Stimulated activated CD8-positive, alpha-beta memory T cell treated with anti-CD3 and anti-CD28 coated beads, Interleukin-7, amount 100 ng/mL, for 4 hours (primary cell): ENCODE measurements at places on chromosomes 12 and 14.
A peak's percentile ranks its signal among the peaks of the same experiment; 100 is the strongest.

GRCh38 chr12:52032446-52032803 lies 18.8 kb upstream of the NR4A1 start:
- no peak for DNase-seq

GRCh38 chr12:820336-820735 lies 68.0 kb downstream of the WNK1 start:
- no peak for DNase-seq

GRCh38 chr14:91286530-91286937 lies 42.0 kb upstream of the GPR68 start:
- DNase-seq, result peak; percentile 70

DNA sequence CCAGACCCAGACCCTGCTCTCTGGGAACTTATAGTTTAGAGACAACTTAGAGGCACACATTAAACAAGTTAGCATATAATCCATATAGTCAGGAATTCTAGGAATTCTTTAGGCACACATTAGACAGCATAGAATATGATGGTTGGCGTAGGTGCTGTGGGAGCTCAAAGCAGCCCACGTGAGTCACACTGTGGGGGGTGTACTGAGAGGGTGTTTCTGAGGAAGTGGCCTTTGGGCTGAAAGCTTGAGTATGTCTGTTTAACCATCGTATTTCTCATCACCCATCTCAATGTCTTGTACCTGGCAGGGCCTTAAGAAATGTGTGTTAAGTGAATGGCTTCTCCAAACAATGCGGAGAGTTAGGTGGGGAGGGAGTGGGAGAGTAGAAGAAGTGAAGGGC lies 67.2 kb downstream of the TMEM30B start:
- DNase-seq, result no peak

- DNase-seq, result peak; percentile 0
Measured at GRCh38 chr14:76647697-76648298, 113.5 kb upstream of the VASH1 start.

GRCh38 chr14:52220924-52221811 lies 46.3 kb upstream of the PTGDR start:
- DNase-seq, result no peak

DNA sequence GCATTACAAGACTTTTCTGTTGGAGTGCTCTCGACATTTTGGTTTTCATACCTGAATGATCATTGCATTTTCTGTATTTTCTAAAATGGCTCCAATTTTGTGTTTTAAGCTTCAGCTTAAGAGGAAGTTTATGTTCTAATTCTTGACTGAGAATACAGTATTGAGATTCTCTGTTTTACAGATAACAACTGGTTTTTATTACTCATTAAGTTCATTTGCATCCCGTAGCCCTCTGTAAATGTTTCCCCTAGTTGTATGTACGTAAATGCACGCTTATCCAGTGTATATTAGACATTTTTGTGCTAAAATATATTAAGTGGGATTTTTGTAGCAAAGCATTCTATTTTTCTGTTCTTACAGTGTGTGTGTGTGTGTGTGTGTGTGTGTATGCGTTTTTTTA lies 33.1 kb downstream of the CPSF6 start:
- no peak for DNase-seq

DNA sequence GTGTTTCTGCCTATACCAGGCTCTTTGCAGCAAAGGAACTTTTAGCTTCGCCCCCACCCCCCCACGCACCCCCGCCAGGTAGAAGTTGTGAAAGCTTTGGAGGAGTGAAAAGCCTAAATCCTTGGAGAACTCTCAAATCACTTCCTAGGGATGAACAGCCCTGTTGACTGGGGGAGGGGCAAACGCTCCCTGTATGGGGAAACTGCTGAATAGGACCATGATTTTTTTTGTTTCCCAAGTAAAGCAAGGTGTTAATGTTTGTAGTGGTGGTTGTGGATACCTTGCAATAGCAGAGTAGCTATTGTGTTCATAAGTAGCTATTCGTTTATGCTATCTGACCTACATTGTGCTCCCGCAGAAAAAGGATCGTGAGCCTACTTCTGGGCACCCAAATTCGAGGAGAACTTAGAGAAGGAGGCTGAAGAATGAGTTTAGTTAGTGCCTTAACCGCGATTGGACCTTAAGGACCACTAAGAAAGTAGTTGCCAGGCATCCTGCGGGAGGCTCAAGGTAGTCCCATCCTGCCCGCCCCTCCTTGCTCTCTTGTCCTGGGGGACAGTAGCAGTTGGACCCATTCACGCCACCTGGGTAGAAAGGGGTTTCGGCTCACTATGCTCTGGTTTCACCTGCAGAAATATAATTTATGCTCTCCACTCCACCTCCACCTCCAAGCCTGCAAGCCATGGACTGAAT lies 901 bp upstream of the NFKBIA start:
- no peak for DNase-seq

DNA sequence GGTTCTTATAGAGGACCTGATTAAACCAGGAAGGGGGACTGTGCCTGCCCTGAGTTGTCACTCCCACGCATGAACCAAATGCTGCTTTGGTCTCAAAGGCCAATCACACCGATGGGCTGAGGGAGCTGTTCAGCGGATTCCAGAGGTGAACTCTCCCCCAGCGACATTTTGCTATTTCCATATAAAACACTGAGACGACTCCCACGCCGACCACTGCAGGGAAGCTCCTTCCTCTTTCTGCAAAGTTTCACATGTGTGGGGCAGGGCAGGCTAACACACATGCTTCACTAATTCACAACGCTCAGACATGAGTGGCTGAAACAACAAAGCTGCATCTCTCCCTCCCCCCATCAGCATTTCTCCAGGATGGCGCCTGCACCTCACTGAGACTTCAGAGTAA lies 37.8 kb upstream of the TMEM132D start:
- DNase-seq, result no peak

DNA sequence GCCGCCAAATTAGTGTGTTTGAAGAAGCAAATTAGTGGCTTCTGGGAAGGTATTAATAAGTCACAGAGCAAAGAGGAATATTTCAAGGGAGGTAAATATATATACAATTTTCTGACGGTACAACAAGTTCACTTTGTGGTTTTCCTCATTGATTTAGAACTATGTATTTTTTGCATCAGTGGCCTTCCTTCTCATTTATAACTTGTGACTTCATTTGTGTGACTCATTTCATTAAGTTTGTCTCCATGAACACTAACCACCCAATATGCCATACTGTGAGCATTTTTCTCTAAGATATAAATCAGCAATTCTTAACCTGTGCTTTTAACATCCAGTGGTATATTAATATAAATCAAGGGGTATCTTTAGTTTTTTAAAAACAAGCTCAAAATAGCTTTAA lies 29.3 kb upstream of the ARHGAP5 start:
- no peak for DNase-seq

DNA sequence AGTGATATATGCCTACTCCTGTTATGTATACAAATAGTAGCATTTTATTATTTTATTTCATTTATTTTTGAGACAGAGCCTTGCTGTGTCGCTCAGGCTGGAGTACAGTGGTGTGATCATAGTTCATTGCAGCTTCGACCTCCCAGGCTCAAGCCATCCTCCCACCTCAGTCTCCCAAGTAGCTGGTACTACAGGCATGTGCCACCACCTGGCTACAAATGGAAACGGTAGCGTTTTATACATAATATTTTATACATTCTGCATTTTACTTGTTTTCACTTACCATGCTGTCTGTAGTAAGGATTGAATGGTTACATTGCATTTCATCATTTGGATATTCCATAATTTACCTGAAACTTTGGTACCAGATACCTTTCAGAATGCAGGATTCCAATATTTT lies 14.1 kb downstream of the C1R start:
- no peak for DNase-seq

DNA sequence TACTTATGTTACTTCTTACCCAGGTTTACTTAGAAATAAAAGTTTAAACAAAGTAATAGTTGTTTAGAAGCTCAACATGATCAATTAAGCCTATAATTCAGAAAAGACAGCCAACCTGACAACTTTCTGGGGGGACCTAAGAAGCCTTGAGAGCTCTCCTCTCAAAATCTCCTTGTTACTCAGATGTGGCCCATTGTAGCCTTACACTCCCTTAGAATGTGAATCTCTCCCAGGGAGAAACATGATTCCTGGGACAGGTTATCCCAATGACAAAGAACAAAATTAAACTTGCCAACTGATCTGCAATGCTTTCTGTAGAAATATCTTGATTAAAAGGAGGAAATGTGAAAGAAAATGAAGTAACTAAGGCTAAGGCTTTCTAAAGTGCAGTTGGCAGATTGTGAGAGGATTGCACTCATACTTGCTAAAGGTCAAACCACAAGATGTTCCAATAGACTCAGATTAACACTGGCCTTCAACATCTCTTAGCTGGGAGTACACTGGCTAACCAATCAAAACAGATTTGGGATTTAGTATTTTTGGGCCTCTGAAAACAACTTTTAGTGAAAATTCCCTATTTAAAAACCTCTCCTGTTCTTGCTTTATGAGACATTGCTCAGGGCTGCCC lies 72.3 kb upstream of the TMX1 start:
- no peak for DNase-seq

DNA sequence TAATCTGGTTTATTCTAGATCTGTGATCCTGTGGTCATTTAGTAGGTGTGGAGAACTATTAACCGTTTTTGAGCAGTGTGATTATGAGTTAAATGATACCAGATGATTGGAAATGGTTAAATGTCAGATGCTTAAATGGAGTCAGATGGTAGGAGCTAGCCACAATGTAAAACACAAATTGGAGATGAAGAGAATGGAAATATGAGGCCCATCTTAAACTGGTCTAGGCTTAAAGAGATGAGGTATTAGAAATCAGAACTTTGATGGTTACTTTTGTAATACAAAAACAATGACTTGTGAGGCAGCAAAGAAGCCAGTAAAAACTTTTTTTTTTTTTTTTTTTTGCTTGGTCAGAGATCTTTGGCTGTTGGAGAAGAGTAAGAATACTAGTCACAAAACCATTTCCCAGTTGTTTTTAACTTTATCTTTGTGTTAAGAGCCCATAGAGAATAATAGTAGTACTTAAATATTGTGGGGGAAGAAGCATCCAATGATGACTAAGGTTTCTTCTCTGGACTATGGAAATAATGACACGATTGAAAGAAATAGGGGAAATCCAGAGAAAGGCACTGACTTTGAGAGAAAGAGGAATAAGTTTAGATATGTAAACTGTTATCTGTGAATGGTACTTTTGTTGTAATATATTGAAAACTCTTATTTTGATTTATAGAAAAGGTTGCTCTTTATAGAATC lies 95.9 kb downstream of the WNK1 start:
- DNase-seq, result no peak

DNA sequence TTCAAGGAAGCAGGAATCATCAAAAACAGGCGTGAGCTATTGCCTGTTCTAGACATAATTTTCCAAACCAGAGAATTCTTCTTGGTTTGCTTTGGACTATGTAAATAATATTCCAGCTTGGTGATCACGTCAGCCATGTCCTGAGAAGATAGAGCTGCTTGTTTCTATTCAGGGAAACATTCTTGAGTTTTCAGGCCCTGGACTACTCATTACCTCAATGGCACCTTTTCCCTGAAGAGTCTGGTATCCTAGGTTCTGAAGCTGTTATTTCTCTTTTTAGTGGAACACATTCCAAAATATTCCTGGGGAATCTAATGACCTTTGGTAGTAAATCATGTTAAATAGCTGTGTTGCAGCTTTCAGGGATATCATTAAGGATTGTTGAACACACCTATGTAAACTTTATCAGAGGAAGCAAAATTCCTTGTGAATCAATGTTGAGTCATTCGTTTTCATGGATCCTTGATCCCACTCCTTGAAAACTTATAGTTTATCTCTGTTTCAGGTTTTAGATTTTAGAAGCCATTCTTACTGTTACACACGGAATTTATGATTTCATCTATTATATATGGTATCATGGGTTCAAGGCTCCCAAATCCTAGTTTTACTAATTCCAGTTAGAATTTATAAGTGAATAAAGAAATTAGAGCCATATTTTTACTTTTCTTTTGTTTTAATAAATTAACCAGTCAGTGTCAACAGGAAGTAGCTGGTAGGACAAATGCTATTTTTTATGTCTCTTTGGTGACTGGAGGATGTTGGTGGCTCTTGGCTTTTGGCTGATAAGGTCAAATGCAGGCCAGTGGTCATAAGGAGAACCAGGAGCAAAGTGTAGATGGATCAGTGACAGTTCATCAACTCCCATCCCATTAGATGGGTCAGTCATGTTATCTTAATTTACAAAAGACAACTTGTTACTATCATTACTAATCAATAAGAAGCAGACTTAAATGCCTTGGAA lies 380.1 kb downstream of the ZFP36L1 start:
- no peak for DNase-seq

- DNase-seq, result no peak
Measured at GRCh38 chr12:122501489-122501989, 807 bp upstream of the ZCCHC8 start.

DNA sequence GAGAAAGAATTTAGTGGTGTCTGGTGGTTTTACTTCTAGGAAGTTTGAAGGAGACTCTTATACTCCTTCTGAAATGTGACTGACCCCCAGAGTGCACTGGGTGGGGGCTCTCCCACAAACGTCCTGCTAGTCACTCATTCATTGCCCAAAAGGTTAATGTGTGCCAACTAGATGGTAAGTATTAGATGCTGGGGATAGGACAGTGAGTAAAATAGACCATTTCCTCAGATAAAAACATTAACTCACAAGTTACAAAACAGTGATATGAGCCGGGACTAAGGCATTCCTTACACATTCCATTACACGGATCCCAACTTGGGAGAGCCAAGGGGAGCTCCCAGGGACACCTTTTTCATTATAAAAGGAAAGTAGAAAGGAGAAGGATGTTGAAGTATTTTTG lies 185.1 kb downstream of the ATXN7L3B start:
- DNase-seq, result no peak

DNA sequence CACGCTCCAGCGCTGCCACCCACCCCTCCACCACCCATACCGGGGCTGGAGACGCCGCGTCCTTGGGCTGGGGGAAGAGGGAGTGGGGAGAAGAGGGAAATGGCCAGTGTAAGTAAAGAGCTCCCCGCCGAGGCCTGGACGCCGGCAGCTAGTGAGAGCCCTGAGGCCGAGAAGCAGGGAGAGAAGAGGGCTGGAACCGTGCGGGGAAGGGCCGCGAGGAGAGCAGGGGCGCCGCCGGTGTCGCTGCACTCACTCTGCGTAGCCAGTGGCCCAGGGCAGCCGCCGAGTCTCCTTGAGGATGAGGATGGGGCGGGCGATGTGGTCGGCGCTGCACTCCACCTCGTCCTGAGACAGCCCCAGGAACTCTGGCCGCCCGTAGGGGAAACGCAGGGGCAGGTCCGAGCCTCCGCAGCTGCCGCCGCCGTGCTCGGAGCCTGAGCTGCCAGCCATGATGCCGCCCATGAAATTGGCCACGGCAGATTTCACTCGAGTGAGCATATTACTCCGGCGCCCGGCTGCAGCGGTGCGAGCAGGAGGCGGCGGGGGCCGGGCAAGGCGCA lies 631 bp downstream of the PPM1H start:
- no peak for DNase-seq
